ENCODE measurements at places on chromosomes 1 and 21.
A peak's percentile ranks its signal among the peaks of the same experiment; 100 is the strongest.

- no peak for DNase-seq
Observed at GRCh38 chr1:194829492-194829891, 1643.1 kb upstream of the B3GALT2 start.

DNA sequence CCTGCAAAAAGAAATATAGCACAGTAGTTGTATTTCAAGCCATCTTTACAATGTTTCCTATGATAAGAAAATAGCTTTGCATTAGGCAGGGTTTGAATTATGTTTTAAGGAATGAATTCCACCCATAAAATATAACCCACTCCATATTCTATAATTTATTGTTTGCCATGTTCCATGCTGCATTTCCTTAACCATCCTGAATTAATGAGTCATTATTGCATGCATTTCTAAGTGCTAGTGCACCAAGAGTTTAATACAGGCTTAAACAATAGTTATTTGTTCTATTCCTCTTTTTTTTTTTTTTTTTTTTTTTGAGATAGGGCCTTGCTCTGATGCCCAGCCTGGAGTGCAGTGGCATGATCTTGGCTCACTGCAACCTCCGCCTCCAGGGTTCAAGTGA is 45.2 kb downstream of the MIGA1 start:
- DNase-seq = no peak

DNA sequence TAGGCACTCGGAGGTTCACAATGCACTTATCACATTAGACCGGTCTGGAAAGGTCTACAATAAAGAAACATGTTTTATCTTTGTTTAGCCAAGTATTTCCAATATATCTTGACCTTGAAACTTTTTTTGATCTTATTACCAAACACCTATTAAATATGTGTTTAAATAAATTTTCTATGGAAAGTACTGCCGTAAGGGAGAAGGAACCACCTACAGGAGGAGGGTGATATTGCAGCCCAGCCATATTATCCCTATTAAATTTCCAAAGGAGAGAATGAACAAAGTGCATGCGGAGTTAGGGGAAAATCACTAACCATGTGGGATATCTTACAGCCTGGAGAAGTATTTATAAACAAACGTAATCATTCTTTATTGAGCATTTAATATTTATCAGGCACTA is 14.5 kb downstream of the BRINP2 start:
- peak; percentile 33 for DNase-seq

- no peak for DNase-seq
Observed at GRCh38 chr1:204498981-204499380, 4.4 kb upstream of the PIK3C2B start.

DNA sequence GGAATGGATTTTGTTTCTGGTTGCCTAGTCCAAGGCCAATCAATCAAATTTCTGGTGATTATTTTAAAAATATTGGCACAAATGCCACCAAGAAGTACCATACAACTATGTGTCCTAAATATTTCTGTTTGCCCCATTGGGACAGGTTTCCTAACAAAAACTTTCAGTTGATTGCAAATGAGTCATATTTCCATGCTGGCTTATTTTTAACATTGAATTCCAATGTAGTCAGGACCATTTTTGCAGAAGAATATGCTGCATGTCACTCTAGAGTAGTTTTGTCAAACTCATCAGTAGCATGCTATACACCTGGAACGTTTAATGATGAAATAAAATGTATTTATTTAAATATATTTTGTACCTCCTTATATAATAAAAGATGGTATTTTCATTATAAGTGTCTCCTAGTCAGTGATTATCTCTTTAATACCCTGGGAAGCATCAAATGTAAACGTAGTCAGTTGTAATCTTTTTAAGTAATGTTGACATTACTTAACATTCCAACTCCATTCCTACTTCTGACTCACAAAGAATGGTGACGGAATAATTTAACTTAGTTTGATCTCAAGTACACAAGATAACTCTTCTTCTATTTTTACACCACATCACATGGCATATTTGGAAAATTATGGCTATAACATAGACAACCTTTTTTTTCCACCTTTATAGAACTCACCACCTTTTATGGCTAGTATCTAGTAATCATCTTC is 39.0 kb upstream of the USH2A start:
- DNase-seq = no peak

- DNase-seq = no peak
Observed at GRCh38 chr1:66834926-66835325, 33.9 kb upstream of the INSL5 start.

GRCh38 chr1:223000632-223001031 is 142.4 kb downstream of the TLR5 start:
- no peak for DNase-seq

GRCh38 chr21:27372381-27372780 is 405.5 kb upstream of the ADAMTS5 start:
- no peak for DNase-seq

- no peak for DNase-seq
Observed at GRCh38 chr1:89276690-89277089, 4.0 kb upstream of the GBP5 start.

DNA sequence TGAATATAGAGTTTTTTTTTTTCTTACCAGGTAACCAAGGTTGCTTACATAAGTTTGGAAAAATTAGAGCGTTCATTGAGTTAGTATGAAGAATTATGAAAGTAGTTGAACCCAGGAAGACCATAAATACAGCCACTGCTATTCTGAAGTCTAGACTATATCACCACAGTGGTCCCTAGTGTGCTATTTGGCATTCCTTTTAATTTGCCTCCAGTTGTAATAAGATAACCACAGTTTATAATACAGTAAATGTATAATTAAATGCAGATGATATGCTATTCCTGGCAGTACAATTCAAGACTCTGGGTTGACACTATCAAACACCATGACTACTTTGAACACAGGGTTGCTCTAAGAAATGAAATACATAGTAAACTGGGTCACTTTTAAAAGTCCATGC is 270.5 kb downstream of the BRINP2 start:
- no peak for DNase-seq

All from WERI-Rb-1 (cell line).